ENCODE measurements at places on chromosomes 2 and 18.

DNA sequence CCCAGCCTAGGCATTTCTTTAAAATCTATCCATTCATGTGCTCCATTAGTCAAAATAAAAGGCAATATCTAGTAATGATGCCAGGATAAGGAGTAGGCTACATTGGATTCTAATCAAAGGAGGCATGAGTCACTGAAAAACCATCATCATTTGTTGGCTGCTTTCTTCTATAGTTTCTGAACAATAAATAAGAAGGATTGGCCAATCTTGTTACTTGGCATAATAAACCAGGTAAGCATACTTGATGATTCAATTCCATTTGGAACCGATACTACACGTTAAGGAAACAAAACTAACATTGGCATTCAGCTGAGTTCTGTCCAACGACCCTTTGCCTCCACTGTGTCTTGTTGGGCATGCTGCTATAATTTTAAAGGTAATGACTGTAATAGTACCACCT lies 27.2 kb downstream of the ATP8B1 start:
- no peak for DNase-seq

- no peak for DNase-seq
Observed at GRCh38 chr2:222806526-222807137, 54.2 kb upstream of the ACSL3 start.

DNA sequence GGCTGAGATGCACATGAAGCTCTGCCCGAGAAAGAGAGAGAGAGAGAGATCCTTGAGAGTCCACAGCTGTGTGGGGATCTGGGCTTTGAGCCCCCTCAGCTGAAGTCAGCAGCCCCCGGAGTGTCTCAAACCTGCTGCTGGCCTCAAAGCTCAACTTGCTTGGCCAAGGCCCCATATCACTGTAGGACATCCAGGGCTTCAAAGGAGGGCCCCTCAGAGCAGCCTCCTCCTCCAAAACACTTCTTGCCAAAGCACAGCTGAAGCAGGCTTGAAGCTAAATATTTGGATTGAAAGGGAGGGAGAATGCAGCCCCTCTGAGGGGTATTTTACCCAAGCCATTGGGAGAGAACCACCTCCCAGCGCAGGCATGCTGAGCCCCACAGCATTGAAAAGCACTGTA lies 357.6 kb downstream of the OSR1 start:
- DNase-seq: no peak

DNA sequence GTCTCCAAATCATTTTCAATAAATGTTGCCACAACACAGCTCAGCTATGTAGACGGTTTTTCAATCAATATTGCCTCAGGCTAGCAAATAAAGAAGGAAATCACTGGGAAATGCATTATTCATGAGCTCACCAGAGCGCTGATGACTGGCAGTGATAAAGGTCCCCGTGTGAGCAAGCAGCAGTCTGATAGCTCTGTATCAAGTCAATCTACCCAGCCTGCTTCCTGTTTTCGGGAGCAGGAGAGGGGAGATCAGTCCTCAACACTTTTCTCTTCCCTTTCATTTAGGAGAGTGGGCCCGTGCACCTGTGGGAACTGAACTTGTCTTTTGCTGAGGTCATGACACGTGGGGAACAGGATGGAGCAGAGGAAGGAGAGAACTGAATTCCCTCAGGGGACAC lies 253.9 kb upstream of the SIX2 start:
- no peak for DNase-seq

GRCh38 chr2:98664323-98664722 lies 55.9 kb downstream of the UNC50 start:
- DNase-seq: peak; percentile 36

DNA sequence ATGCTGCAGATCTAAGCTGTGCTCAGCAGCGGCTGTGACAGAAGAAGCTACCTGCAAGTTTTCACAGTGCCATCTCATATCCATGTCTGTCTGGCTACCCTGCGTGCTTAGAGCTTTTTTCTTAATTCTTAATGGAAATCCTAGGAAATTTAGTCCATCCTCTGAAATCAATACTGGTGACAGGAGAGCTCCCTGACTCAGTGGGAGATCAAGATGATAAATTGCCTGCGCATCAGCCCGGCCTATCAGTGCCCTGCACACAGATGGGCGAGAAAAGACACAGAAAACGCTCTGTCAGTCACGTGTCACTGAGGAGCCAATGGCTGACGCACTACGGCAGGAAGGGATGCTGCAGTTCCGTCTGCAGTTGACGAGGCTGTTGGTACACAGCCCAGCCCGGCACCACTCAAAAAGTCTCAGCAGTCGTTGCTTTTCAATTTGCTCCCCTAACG lies 819.6 kb upstream of the FSHR start:
- DNase-seq: peak; percentile 35

DNA sequence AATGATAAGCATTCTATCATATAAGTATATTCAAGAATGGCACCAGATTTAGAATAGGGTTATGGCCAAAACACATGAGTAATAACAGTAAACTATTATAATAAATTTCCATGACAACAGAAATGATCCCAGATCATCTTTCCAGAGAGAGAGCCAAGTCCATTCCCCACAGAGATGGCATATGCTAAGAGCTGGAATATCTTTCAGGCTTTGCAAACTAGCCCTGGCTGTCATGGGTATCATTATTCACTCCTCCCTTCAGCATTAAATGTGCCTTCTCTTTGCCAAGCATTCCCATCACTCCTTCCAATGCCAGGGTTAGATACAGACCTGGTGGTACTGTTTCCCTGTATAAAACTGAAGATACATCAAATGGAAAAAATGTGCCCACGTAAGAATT lies 10.9 kb downstream of the FEZ2 start:
- no peak for DNase-seq

DNA sequence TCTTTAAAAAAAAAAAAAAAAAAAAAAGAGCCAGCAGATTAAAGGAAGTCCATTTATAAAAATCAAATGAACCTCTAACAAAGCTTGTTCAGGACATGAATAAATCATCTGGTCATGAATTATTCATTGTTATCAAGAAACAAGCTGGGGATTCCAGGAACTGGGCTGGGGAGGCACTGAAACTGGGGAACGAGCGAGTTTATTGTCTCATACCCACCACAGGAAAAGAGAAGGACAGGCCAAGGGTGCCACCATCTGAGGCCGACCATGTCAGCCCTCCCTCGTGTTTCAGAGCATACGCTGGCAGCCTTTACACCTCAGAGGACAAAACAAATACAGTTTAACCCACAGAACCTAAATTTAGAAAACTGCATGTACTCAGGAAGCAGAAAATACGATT lies 164.2 kb downstream of the VWC2L start:
- DNase-seq: no peak

- no peak for DNase-seq
Observed at GRCh38 chr2:121777699-121778058, 22.2 kb downstream of the TSN start.

GRCh38 chr2:179884193-179884592 lies 22.8 kb upstream of the ZNF385B start:
- no peak for DNase-seq

DNA sequence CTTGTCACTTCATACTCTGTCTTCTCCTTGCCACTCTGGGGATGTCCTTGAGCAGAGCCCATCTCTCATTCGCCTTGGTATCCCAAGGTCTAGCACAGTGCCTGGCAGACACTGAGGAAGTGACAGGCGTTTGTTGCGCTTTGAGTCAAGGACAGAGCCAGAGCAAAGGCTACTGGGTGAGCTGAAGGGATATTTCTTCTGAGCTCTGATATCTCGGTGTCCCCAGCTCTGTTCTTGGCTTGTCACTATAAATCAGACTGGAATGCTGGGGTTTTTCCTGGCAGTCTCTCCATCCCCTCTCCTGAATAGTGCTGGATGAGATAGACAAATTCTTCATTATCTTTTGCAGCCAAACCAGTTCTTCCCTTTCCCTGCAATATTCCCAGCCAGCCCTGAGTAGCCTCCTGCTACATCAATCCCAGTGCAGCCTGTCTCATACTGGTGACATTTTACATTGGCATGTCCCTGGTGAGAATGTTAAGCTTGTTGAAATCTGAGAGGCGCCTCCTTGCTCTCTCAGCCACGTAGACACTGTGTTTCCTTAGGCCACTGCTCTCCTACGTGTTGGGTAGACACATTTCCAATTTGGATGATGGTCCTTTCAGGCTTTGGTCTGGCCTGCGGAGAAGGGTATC lies 61.7 kb downstream of the CTIF start:
- no peak for DNase-seq

DNA sequence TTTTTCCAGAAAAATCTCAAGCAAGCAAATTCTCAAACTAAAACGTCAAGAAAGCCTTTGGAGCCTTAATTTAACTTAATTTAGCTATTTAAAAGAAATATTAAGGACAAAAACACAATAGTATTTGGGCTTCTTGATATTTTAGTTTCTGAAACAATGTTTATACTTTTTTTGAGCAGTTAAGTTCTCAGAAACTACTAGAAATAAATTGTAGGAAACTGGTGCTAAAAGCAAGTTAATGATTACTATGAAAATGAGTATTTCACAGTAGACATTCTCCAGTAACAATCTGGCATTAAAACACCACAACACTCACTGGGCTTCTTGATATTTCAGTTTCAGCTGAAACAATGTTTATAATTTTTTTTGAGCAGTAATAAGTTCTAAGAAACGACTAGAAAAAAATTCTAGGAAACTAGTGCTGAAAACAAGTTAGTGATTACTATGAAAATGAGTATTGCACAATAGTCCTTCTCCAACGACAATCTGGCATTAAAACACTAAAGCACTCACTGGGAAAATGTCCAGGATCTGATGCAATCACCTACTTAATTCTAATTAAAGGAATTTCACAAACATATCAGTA lies 45.1 kb downstream of the TRAK2 start:
- DNase-seq: no peak

DNA sequence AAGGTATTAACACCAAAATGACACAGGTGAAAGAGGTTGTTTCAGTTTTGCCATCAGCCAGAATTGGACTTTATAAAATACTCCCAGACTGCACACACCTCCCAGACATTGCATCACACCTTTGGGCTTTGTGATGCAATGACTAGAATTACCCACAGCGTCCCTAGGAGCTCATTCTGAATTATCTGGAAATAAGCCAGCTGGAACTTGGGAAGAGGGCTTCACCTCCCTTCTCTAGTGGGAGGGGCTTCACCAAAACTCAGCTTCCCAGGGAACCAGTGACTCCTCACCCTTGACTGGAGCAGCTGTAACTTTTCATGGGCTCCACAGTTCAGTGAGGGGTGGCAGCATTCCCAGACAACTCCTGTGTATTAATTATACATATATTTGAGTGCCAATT lies 83.1 kb upstream of the BZW1 start:
- DNase-seq: no peak

GRCh38 chr2:44004735-44005602 lies 9.2 kb upstream of the LRPPRC start:
- no peak for DNase-seq

GRCh38 chr2:215794829-215795546 lies 218.4 kb downstream of the MREG start:
- no peak for DNase-seq

- DNase-seq: no peak
Observed at GRCh38 chr2:132438691-132439090, 22.1 kb downstream of the GPR39 start.

GRCh38 chr2:15278296-15278695 lies 282.8 kb downstream of the NBAS start:
- no peak for DNase-seq

DNA sequence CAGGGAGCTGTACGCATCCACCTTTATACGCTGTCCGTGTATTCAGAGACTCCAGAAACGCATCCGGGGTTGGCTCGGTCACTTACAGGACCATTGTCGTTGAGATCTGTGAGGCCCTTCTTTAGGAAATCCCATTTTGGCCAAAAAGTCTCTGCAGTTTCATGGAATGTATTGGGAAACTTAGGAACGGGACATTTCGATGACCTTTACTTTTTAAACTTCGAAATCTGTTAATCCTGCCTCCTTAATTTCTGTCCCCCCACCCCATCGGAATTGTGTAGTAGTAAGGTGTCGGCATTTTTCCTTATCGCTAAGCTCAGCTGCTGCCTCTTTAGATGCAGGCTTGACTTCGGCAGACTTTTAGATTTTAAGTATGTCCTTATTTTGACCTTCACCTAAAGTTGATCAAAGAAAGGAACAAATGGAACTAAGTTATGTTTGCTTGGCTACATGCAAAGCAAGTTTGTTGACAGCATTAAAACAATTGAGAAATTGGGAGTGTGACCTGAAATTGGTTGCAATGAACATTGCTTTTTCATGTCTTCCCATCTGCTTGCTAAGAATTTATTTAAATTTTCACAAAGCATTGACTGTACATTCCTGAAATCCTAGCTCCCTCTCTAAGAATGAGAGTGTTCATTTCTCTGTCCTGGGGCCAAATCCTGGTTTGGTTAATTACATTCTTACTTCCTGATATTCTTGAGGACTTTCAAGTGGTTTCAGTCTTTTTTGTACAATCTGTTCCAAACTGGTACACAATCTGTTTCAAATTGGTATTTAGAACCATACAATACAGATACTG lies 884 bp upstream of the RAPH1 start:
- DNase-seq: no peak

DNA sequence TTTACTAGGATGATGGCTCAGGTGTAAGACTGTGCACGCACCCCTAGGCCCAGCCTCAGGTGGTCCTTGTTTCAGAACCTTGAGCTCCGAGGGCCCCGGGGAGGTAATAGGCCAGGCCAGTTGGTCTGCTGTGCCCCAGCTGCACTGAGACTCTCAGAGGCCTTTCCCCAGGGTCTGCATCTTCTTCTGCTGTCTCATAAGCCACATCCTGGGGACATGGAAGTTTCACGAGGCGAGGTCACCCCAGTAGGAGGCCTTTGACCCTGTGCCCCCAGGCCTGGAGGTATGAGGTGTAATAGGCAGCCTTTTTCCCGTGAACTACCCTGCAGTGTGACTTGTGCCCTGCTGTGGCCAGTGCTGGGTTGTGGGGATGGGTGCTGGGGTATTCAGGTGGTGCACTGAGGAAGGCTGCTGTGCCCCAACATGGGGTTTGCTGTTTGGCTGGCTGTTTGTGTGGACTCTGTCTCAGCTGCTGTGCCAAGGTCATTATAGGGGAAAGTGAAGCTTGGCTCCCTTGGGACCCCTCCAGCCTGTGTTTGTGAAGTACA lies 6.9 kb downstream of the OXER1 start:
- no peak for DNase-seq

DNA sequence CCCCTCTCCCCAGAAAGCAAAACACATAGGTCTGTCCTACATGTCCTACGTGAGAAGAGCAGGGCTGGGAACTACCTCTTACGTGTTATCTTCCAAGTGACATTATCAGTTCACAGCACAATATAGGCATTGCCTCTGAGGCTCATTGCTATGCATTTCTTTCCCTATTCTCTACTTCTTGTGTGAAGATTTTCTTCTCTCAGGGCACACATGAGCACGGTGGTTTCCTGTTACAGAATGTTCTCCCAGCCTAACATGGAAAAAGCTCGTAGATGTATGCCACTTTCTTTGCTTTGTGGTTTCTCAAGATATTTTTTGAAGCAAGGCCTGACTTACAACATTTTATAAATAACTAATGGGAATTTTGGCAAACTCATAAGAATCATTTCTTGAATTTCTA lies 19.4 kb upstream of the DSC3 start:
- no peak for DNase-seq

GRCh38 chr2:128309280-128310093 lies 9.2 kb downstream of the HS6ST1 start:
- no peak for DNase-seq

GRCh38 chr2:10188211-10188610 lies 65.7 kb downstream of the RRM2 start:
- DNase-seq: no peak
